EL (cell line): ENCODE measurements at places on chromosomes 1 and 21.
A peak's percentile ranks its signal among the peaks of the same experiment; 100 is the strongest.

- DNase-seq = no peak
Observed at GRCh38 chr1:177891809-177892208, 78.0 kb downstream of the SEC16B start.

DNA sequence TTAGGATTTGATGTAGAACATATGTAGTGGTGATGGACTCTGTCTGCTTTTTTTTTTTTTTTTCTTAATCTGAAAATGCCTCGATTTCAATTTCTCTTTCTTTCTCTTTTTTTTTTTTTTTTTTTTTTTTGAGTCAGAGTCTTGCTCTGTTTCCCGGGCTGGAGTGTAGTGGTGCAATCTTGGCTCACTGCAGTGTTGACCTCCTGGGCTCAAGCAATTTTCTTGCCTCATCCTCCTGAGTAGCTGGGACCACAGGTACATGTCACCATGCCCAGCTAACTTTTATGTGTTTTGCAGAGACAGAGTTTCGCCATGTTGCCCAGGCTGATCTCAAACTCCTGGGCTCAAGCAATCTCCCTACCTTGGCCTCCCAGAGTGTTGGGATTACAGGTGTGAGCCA is 17.4 kb downstream of the MAST2 start:
- DNase-seq = no peak

GRCh38 chr1:89739013-89739843 is 81.6 kb upstream of the LRRC8D start:
- DNase-seq = peak; percentile 67

DNA sequence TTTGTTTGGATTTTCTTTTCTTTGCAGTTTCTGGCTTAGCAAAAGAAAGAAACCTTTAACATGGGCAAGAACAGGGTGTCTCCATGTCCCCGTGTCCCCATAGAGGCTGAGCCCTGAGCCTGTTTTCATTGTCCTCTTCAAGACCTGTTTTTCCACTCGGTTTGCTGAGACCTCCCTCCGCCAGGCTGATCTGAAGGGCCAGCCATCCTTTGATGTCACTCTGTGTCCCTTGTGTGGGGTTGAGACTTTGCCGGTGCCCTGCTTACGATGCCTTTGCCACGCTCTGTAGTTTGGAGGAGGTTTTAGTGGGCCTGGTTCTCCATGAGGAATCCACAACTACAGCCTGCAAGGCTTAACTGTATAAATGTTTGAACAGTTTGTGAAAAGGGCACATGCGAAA is 23.8 kb downstream of the IFNGR2 start:
- no peak for DNase-seq

GRCh38 chr1:108663074-108663473 is 2.2 kb upstream of the HENMT1 start:
- DNase-seq = no peak

DNA sequence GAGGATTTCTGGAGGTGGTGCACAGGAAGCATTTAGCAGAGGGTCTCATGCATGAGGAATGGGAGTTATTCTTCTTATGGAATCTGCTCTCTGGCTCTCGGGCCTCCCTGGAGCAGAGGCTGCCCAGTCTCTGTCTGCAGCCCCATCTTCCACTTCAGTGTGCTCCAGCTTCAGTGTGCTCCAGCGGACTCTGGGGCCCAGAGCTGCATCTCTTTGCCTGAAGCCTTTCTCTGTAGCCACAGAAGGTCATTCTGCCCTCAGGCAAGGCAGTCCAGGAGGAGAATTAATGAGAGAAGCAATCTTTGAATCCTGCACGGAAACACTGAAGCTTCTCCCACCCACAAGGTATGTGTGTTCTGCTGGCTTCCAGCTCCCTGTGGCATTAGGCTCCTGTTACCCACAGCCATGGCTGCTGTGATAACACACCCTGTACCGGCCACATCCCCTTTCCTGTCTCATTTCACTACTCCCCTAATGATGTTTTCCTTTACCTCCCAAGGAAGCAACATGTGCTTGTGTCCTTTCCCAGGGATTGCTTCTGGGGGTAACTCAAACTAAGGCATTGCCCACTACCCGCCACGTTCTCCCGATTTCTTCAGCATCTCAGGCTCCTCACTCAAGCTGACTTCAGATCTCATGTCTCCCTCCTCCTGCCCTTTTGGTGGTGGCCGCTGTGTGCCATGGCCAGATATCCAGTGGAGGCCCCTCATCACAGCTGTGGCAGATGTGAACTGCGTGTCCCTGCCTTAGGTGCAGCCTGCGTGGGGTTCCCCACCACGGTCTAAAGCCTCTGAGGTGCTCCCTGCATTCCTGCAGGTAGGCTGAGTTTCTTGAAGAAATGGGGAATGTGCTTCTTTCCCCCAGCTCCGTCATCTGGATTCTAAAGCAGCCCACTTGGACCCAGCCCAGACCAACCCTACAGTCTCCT is 181.2 kb upstream of the GALNT2 start:
- peak; percentile 18 for DNase-seq

DNA sequence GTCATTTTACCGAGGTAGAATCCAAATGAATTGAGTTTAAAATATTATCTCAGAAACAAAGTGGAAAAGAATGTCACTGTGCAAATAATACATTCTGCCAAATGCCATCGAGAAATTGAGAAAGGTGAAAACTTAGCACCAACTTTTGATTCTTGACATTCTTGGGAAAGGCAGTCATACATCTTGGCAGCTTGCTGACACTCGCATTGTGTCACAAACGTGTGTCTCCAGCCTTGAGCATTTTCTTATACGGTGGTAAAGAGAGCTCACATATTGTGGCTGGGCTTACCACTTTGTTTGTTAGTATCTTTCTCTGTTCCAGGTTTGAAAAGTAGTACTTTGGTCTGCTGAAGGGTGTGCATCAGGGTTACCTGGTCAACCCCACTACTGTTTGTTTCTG is 1456.1 kb downstream of the BRINP3 start:
- DNase-seq = peak; percentile 2

DNA sequence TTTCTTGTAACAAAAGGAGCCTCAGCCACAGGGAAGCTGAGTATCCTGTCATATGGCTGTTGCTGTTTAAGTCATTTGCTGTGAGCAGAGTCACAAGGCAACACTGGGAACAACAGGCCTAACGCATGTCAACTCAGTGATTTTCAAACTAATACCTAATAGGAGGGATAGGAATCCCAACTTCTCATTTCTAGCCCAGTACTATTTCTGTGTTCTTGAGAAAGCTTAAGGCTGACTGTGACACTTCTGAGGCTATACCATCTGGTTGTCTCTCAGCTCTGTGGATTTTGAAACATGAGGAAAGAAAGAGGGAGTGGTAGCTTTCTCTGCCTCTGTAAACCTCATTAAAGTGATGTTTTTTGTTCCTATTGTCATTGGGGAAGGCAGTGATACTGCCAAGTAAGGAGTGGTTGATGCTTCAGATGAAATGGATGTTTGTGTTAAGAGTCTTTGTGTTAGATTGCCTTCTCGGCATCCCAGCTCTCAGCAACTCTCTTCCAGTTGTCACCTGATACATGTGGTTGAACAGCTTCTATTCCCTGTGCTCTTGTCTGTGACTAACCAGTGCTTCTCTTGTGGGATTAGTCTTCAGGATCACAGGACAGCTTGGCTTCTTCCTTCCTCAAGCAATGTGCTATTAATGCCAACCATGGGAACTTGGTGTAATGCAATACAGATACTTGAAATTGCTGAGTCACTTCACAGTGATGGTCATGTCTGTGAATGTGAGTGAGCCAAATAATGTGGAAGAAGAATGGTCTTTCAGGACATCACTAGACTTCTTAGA is 166.8 kb upstream of the IVNS1ABP start:
- DNase-seq = peak; percentile 74

DNA sequence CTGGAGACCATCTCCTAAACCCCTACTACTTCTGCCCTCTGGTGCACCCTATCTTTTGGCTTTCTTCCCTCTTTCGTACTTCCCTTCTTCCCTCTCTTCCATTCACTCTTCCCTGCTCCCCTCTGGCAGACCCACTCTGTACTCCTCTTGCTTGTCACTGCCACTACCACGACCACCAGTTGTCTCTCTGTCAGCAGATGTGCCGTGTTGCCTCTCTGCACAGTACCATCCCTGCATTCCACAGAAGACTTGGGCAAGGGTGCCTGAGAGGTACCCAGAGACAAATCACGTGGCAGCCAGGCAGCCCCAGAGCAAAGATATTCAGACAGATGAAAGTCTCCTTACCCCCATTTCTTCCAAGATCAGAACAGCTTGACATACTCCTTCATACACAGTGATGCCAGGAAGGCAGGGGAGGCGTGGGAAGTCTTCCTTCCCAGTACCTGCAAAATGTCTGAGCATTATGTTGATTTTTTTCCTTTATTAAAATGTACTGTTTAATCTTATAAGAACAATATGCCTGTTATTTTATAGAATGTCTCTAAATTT is 15.0 kb downstream of the CAMSAP2 start:
- no peak for DNase-seq

DNA sequence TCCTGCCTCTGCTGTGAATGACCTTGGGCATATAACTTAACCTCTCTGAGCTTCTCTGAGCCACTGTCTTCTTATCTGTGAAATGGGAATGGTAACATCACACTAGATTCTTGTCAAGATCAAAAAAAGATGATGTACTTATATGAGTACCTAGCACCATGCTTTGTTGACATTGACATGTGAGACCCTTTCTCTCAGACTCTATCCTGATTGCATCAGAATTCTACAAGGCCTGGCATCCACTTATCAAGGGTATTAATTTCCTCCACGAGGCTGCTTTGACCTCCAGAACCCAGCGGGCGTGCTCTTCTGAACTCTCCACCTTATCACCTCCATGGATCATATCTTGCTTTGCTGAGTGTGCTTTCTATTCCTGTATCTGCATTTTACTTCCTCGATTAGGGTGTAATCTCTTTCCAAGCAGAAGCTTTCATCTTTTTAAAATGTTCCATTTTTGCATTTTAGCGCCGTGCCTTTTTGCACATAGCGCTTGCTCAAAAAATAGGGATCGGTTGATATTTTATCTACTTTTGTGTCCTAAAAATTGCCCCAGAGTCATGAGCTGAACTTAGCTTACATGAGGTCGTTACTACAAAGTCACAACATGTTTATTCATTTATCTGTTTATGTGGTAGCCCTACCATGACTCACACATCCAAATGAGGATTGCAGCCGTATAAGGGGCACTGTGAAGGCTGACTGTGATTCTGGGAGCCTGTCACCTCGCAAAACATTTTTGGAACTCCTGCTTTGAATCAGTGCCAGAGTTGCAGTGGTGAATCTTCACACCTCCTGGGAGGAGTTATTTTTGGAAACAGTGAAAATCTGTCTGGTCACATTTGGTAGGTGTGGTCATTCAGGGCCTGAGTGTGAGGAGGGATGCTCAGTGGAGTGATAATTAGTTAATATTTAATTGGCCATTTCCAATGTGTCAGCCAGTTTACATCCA is 63.2 kb downstream of the IER5 start:
- DNase-seq = peak; percentile 23

- DNase-seq = no peak
Observed at GRCh38 chr1:162301696-162302095, 75.0 kb downstream of the SPATA46 start.

DNA sequence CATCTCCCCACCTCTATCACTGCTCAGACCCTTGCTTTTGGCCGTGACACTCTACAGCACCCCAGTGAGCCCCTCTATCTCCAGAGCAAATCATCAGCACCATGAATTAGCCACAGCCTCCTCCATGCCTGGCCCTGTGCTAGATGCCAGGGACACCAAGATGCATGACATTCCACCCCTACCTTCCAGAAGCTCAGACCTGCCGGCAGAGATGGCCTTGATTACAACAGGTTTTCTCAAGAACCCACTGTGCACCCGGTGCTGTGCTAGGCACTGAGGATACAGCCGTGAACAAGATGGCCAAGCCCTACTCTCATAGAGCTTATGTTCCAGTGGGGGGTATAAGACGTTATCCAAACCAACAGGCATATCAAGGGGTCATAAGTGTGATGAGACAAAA is 30.6 kb downstream of the CDK18 start:
- no peak for DNase-seq

DNA sequence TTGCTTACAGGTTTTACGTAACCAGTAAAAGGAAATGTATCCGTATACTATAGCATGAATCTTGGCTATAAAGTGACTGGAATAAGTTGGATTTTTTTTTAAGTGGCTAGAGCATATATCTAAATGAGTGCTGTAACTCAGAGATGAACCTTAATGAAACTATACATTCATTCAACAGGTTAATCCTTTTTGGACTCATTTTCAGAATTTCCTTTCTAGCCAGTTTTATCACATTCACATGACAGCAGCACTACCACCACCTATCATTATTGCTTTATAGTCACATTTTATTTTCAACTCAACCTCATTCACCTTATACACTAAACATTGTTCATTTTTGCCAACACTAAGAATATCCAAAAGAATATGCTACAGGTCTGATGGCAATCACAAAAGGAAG is 30.6 kb downstream of the FRRS1 start:
- DNase-seq = no peak

- DNase-seq = no peak
Observed at GRCh38 chr1:233163696-233164095, 131.8 kb downstream of the PCNX2 start.

- DNase-seq = no peak
Observed at GRCh38 chr1:3773572-3774275, 1.2 kb downstream of the SMIM1 start.

DNA sequence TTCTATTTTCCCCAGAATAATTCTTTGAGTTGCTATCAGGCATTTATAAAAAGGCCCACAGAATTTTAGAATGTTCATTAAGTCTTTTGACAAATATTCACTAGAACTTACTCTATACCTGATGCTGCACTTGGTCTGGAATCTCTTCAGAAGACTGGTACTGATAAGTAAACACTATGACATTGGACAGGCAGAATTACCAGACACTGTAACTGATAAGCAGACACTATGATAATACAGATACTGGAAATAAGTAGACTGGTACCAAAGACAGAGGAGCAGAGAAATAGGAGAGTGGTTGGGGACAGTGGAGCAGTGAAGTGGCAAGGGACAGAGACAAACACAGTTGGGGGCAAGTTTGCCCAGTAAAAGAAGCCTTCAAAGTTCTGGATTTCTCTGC is 8.2 kb downstream of the DPT start:
- no peak for DNase-seq

DNA sequence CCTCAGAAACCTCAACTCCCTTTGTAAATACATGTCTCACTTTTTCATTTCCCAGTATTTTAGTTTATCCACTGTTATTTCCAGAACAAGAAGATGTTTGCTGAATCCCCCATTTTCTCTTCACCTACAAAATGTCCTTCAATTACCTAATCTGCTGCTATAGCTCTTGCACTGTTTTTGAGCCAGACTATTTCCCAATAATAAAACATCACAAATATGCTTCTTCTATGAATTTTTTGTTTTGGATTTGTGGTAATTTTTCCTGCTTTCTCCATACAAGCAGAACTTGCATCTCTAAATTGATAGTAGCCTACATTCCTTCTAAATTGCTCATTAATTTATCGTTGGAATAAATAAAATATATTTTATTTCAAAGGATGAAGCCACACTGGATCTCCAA is 199.6 kb upstream of the C1orf87 start:
- DNase-seq = no peak

DNA sequence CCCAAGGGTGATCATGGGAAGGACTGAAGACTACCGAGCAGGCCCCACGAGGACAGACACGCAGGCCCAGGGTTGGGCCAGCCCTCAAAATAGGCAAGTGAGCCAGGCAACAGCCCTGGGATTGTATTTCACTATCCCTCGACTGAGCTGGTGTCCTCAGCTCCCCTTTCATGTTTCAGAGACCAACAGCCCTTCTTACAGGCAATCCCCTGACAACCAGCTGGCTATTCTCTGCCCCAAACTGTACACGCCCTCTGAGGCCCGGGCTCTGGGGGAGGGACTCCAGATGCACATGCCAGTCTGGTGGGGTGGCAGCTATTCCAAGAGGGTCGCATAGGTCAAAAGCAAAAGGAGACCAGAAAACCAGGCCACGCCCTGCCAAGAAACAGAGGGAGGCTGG is 243.0 kb downstream of the TOMM20 start:
- DNase-seq = no peak
